KG1 (cell line): ENCODE measurements at places on chromosomes 3 and 15.

DNA sequence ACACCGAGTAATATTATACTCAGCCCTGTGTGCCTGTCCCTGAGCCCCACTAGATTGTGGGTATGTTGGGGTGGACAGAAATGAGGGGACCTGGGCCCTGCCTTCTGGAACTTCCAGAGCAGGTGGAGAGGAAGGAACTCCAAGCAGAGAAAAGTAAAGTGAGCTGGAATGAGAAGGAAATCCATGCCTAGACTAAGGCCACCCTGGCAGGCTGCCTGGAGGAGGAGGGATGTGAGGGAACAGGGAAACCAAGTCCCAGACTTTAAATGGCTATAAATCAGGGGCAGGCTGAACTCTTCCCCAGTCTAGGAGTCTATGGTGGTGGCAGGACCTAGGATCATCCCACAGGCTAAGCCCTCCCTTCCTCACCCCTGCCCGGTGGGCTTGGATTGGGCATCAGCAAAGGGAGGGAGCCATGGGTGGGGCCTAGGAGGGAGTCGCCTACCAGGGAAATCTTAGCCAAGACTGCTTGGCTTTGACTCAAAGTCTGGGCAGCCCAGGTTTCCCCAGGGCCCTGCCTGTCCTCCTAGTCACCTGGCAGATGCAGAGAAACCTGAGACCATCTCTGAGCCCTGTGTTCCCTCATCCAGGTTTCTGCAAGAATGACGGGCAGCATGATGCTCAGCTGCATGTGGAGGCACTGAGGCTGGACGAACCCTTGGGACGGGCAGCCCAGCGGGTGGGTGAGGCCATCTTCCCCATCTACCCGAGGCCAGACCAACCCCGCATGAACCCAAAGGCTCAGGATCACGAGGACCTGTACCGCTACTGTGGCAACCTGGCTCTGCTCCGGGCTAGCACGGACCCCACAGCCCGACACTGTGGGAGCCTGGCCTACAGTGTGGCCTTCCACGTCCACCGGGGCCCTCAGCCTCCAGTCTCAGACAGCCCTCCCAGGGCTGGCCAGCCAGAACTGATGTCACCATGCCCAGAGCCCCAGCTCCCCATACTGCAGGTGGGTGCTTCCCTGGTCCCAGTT lies 15.6 kb upstream of the STRA6 start:
- DNase-seq: no peak

DNA sequence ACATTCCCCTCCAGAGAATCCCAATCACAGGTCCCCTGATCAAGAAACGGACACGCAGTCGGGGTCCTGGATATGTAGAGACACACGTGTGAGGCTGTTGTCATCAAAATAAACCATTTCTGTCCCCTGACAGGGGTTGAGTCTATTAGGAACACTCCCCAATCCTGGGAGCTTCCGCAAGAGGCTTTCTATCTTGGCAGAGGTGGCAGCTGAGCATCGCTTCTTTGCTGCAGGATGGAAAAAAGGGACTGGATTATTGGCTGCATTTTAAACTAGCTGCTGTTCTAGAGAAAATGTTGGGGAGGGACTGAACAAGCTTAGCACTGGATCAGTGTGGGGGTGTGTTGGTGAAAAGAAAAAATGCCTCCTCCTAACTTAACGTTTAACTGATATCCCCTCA lies 2.5 kb upstream of the CNTN4 start:
- no peak for DNase-seq

DNA sequence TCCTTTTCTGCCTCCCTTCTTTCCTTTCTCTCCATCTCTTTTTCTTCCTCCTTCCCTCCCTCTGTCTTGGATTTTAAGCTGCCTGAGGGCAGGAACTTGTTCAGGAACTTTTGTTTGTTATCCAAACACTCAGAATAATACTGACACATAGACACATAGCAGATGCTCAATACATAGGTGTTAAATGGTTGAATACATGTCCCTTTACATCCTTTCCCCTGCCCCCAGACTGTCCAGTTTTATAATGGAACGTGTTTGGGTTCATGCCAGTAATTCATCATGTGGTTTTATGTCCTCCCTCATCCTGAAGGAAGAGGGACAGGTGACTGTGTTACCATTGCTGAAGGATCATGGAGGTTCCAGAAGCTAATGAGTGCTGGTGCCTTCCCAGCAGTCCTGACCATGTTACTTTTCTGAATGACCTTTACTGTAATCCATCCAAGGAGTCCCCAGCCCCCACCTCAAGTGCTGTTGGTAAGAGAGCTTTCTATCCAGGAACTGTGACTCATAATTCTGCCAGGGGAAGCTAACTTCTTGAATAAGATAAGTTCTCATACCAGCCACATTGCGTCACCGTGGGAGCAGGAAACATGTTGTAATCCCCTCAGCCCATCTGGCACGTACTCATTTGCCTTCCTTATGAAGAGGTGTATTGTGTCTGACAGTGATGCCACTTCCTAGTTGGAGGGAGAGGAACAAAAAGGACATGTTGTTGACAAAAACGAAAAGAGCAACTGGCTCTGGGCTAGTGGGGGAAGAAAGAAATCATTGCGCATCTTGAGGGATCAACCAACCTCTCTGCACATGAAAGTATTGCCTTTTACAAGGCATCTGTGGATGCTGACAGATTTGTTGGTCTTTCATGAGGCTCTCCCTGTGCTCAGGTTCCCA lies 52.4 kb downstream of the IL1RAP start:
- peak; percentile 74 for DNase-seq

DNA sequence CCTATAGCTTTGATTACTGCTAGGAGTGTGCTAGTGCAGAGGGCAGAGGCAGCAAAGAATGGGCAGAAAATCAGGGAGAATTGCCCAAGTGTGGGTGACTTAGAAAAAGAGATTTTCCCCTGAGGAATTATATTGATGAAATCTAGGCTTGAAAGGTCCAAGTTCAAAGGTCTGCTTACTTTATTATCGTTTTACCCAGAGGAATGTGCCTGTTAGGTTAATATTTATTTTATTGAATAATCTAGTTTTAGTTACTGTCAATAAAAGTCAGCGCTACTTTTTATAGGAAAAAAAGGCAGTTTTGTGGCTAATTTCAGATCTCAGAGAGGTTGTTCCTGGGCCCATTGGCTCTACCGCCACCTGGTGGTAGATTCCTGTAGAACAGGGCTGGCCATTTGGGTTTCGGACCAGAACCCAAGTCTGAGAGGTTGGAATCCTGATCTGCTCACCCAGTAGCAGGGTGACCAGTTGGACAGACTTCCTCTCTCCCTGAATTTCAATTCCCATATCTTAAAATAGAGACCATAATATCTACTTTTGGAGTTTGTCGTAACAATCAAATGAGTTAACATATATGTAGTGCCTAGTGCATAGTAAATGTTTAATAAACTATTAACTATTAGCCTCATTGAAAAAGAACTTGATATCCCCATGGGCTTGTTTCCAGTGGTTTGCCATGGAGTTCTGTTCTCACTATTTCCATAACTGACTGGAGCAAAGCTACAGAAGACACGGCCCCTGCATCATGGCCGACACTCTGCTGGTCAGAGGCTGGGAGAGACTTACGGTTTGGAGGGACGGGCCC lies 62.7 kb upstream of the ZNF148 start:
- peak; percentile 5 for DNase-seq

DNA sequence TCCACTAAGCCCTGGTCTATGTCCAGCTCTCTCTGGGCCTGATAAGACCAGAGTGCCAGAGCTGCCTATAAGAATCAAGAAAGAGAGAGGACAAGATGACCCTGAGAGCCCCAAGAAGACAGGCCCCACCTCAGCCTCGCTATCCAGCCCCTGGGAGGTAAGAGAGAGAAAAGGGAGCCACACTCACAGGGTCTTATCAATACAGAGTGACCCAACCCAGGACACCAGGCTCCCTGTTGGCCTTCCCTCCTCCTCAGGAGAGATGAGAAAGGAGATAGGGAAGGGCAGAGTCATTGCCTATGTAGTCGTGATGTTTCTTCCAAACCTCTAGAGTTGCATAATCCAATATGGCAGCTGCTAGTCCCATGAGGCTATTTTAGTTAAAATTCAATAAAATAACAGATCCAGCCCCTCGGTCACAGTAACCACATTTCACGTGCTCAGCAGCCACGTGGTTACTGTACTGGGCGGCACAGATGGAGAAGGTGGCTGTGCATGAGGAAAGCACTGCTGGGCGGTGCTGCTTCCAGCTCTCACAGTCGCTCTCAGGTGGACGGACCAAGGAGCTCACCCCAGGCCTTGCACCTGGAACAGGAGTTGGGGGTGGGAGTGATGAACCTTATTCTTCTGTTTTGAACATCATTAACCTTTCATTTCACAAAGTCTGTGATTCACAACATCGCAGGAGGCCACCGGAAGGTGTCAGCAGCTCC lies 525.8 kb downstream of the SHQ1 start:
- DNase-seq: no peak

DNA sequence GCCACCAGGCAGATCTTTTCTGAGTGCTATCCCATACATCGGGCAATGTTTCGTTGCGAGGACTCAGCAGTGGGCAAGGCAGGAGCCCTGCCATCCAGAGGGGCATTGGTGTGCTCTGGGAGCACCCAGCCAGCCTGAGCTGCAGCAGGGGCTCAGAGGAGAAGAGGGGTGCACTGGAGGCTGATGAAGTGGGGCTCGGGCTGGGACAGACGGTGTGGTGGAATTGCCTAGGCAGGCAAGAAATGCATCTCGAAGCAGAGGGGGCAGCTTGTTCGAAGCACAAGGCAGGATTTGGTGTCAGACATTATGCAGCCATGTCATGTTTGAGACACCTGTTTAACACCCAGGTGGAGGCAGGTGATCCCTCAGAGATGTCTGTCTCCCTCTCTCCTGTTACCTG lies 19.3 kb downstream of the PAQR5 start:
- DNase-seq: no peak

DNA sequence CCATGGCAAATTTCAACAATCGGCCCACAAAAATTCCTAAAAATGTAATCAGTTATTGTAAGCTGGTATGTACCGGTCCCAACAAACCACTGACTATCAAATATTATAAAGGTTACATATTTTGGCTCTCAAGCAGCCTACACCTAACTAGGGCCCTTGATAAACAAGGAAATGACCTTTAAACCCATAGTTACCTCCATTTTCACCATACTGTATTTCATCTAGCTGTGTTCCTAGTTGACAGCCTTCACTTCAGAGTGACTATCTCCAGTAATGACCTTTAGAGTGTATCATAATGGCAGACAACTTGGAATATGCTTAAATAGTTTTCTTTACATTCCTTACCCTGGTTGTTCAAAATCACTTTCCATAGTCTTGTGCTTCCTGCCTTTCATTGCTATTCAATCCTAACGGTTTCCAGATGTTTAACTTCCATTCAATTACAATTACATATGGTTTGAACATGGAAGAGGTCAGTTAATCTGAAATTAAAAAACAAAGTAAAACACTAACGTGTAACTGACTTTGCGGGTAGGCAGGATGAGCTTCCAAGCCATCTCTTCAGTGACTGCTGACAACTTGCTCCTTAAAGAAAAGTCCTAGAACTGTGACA lies 111.9 kb upstream of the TSC22D2 start:
- DNase-seq: no peak

GRCh38 chr3:29746163-29746760 lies 465.4 kb downstream of the RBMS3 start:
- no peak for DNase-seq

DNA sequence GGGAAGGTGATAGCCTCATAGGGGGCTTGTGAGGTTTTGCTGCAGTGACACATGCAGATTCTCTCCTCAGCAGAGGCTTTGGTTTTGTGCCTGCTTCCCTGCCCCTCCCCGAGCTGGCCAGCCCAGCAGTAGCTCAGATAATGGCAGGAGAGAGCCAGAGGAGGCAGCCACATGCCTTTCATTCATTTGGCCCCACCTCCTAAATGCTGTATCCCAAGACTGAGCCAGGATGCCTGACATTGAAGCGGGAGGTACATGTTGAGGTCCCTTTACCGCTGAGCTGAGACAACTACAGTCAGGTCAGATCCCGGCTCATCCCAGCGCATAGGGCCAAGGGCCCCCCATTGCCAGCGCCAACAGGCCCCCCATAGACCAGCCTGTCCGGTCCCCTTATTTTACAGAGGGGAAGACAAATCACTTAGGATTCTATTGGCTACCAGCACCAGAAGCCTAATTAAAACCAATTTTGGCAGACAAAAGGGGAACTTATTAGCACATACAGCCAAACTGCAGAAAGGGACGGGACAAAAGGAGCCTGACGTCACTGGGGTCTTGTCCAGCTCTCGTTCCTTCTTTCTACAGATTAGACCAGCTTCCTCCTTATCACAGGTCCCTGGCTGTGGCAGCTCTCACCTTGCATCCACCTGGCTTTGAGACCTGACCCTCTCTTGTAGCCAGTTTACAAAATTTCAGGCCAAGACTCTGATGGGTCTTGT lies 12.1 kb upstream of the POLG start:
- no peak for DNase-seq

DNA sequence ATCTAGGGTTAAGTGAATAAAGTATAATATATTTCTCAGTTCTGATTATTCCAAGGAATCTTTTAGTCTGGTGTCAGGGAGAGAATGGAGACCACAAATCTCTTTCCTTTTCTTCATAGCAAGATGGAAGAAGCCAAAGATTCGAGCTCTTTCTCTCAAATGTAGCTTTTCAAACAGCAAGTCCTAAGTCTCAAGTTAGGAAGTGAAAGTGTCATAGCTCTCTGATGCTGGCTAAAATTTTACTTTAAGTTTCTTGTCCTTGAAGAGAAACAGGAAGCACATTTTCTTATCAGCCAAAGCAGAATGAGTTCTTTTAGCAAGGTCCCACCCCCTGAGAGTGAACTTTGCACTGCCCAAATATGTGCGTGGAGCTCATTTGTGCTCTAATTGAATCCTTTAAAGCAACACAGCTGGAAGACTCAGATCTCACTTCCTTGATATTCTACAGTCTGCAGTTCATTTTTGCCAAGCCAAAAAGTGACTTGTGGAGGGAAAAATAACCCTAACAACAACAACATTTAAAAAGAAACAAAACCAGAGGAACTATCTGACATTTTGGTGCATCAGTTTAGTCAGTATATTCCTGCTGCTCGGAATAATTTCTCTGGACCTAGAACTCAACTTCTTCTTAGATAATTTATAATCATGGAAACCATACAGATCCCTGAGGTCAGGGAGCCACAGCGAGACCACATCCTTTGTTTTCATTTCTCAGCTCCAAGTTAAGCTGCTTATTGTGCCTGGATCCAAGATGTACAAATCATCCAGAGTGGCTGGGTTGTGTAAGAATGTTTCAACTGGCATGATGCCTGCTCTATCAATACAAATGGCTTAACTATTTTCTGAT lies 238.7 kb upstream of the P2RY1 start:
- peak; percentile 63 for DNase-seq

- no peak for DNase-seq
These were observed 156.8 kb upstream of the ADAMTS9 start for GRCh38 chr3:64844558-64844957.

DNA sequence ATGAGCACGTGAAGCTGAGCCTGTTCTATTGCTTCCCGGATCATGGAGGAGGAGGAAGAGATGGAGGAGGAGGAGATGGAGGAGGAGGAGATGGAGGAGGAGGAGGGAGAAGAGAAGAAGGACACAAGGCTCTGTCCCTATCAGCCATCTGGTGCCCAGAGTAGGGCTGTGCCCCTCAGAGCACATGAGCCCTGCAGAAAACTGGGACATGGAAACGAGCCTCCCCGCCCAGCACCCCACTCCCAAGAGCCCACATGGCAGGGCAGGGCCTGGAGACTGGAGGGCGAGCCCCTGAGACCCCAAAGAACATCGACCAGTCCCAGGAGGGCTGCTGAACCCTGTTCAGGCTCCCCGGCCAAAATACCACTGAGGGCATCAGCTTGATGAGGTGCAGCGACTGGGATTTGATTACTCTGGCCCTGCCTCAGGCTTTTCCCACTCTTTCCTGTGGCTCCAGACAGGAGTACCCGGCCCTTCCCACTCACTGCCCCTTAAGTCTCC lies 285.6 kb downstream of the UACA start:
- no peak for DNase-seq

- no peak for DNase-seq
These were observed 28.8 kb downstream of the PSTPIP1 start for GRCh38 chr15:77023576-77024272.

- DNase-seq: no peak
These were observed 30.4 kb downstream of the SLC41A3 start for GRCh38 chr3:126053513-126053912.
